Esophagus mucosa (tissue), 1 donor: ENCODE measurements at places on chromosomes 16 and 17. TPM values are rescaled to one million over a fixed set of nuclear protein-coding genes. Genes with fewer than 3 reads are reported as not detected.

DNA sequence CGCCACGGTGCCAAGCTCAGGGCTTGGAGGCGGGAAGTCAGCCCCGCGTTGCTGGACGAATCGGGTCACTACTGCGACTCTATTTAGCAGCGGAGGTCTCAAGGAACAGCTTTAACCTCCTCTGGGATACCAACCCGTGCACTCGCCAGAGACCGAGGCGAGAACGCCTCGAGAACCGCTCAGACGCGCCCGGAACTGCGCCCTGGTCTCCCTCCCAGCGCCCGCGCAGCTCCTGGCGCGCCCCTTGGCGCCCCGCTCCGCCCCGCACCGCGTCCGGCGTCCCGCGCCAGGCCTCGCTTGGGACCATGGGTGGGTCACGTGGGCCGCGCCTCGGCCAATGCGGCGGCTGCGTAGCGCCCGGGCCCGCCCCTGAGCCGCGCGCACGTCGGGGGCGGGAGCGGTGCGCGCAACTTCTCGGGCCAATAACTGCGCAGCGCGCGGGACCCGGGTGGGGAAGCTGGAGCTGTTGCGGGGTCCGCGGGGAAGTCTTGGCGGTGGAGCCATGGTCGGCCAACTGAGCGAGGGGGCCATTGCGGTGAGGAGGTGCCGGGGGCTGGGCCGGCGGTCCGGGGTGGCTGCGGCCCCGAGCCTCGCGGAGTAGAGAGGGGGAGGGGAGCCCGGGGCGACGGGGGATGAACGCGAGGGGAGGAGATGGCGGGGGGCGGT lies at the start of the genes RPA1 and SMYD4:
Gene RPA1, plus strand, starts transcription at position 414 of the 666 bp plus-strand sequence. Its CDS starts 89 bp downstream, at position 503.
Gene SMYD4, minus strand, starts transcription at position 311 of the 666 bp plus-strand sequence. CDS start 1,908 bp downstream, outside the sequence.
- peak; percentile 100 for ATAC-seq

- ATAC-seq: peak; percentile 89
Measured at GRCh38 chr17:75589012-75589918, 1.7 kb downstream of the MYO15B start.

GRCh38 chr16:51573191-51573590 lies 422.1 kb upstream of the SALL1 start:
- ATAC-seq: no peak

DNA sequence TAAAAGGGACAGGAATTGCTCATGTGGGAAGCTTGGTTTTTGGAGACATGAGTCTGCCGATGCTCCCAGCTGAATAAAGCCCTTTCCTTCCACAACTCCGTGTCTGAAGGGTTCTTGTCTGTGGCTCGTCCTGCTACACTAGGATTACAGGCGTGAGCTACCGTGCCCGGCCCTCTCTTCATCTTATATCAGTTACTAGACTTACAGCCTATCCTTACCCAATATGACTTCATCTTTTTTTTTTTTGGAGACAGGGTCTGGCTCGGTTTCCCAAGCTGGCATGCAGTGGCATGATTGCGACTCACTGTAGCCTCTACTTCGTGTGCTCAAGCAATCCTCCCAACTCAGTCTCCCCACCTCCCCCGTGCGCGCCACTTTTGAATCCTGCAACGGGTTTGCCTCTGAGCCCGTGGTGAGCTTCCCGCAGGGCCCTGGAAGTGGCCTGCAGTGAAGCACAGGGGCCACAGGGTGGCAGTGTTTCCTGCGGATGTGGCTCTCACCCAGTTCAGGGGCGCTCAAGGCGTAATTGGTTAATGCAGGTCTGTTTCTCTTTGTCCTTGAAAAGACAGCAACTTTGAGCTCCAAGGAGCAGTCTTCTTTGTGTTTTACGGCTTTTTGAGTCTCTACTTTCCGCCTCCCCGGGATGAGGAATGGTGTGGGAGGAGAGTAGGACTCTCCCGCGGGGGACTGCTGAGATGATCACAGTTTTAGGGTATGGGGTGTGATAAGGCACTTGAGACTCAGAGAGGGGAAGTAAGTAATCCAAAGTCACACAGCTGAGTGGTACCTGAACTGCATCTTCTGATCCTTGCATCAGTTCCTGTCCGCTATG lies 22.7 kb upstream of the GPRC5B start:
- peak; percentile 90 for ATAC-seq

- ATAC-seq: no peak
Measured at GRCh38 chr16:35149550-35149949, 1690.1 kb downstream of the TP53TG3F start.

Gene ZP2
- not detected for total RNA-seq

Gene SEC14L5
- 1.2 TPM for total RNA-seq
